Vagina (tissue), 2 donors: ENCODE measurements at places on chromosomes 6 and 20. TPM values are rescaled to one million over a fixed set of nuclear protein-coding genes. Genes with fewer than 3 reads are reported as not detected.
A peak's percentile ranks its signal among the peaks of the same experiment; 100 is the strongest.

DNA sequence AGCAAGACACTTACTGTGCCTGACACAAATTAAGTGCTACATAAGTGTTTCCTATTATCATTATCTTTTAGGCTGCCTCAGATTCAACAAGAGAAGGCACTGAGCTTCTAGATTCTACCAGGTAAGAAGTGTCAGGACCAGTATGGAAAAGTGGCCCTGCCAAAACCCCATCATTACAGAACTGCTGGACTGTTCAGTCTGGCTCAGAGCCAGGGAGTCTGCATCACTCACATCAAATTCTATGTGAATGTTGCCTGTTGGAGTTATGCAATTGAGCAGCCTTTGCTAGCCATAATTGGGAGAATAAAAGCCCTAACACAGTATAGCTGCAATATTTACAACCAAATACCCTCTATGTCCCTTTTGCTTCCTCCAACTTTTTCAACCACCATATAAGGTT is 70.9 kb downstream of the ATG5 start:
- no peak for DNase-seq

DNA sequence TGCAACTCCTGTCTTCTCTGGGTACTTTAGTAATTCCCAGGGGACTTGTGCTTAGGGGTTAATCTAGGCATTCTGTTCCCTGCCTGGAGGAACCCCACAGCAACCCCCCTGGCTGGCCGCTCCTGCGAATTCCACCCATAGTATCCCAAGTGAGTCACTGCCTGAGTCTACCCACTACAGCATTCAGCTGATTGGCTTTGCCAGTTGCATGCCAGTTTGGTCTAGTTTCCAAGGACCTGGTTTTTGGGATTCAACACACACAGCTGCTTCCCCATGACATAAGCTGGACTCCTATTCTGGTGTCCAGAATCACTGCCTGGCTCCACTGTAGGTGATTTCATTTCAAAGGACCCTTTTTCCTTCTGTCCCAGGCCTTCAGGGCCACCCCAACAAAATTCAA is 40.3 kb downstream of the PLCG1 start:
- DNase-seq: peak; percentile 84

GRCh38 chr6:11744753-11745152 is 33.9 kb downstream of the ADTRP start:
- DNase-seq: no peak

DNA sequence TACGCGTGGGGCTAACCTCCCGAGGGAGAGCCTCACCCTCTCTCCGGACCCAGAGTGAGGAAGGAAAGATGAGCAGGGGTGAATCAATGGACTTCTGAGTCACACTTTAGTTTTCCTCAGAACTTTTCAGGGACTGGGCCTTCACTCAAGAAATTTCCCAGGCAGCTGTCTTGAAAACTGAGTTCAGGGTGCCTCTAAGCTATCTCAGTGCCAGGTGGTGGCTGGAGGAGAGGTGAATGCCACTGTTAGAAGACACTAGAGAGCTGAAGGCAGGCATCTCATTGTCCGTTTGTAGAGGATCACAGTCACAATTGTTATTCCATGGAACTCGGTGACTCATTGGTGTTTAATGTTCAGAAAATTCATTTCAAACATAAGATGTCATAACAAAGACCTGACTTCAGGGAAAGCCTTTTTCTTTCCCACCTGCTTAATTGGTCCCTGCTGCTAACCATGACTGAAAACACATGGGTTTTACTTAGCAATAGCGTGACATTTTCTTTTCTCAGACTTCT is 5.3 kb upstream of the SERPINB6 start:
- DNase-seq: no peak

- DNase-seq: no peak
Observed at GRCh38 chr6:121794630-121795029, 359.2 kb downstream of the GJA1 start.

DNA sequence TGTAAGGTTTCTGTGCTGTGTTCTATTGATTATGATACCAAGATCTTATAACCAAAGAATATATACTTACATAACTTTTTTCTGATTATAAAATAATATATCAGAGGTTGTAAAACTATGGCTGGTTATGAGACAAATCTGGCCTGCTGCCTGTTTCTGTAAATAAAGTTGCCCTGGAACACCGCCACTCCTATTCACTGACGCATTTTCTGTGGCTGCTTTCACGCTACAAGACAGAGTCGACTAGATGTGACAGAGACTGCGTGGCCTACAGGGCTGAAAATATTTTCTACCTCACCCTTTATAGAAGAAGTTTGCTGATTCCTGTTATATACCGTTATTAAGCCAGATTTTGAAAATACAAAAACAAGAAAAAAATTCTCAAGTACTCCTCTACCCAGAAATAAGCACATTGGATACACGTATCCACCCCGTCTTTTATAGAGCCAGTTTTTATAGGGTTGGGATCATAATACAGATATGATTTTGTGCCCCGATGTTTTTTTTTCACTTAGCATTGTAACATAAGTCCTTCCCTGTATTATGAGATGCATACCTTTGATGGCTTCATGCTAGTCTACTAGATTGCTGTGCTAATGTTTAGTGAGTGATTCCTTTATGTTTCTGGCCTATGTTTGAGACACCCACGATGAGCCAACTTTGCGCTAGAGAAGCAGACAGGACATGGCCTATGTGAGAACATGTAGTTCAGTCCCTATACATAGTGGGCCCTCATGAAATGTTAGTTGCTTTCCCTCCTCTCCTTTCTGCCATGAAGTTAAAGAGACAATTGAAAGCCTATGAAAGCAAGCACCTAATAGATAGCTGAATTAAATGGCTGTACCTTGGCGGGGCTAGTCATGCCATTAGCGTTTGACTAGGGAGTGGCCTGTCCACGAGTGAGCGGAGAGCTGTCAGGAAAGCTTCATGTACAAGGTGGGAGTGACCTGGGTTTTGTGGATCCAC is 98.1 kb upstream of the KCNK16 start:
- no peak for DNase-seq

GRCh38 chr6:143542888-143543287 is 31.4 kb upstream of the FUCA2 start:
- no peak for DNase-seq

DNA sequence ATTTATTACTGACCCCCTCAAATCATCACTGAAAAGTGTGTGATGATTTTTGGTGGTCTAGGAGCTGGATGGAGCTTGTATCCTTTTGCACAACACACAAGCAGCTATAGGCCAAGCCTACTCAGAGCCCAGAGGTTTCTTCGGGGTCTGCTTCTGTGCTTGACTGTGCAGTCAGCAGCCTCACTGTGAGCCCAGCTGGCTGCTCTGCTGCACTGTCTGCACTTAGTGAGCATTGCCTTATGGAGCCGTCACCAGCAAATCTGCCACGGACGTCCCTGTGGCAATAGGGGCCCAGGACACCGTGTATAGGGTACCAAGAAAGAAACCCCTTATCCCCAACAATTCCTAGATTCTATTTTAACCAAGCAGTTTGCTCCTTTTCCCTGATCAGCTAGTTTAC is 38.6 kb upstream of the GMPR start:
- DNase-seq: no peak

GRCh38 chr6:159395609-159396008 is 226.4 kb downstream of the FNDC1 start:
- DNase-seq: no peak

- DNase-seq: no peak
Observed at GRCh38 chr20:46331611-46332361, 23.5 kb upstream of the CDH22 start.

GRCh38 chr6:79042088-79042798 is 35.8 kb downstream of the PHIP start:
- DNase-seq: no peak

DNA sequence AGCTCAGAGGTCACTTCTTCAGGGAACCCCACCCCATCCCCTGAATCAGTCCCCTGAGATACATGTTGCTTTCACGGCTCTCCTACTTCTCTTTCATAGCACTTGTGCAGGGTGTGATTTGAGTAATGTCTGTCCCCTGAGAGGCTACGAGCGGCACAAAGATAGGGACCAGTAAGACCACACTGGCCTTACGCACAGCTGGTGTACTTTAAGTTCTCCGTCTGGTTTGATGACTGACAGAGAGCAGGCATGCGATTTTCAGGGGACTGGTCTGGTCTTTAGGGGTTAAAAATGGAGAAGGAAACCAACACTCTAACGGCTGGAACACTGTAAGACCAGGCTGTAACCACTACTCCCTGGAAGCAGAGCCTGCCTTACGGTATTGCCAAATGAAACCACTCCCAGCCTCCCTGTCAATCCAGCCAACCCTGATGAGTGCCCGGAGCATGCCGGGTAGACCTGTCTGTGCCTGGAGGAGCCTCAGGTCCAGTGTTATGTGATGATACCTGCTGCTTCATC is 47.1 kb downstream of the ELMO2 start:
- DNase-seq: no peak

DNA sequence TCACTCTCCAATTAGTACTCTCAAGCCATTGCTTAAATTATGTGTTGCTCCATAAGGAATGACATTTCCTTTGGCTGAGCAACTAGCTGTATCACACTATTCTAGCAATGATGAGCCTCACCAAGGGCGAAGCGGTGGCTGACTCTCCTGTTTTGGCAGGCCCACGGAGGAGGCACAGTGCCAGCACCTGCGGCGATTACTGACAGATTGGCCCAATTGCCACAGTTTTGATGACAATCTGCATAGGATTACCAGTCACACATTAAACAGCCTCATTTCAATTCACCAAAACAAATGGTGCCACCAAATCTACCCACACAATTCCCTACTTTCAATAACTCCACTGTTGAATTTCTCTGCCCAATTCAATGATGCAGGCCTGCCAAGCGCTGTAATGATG is 286.9 kb downstream of the PTPRK start:
- DNase-seq: no peak

DNA sequence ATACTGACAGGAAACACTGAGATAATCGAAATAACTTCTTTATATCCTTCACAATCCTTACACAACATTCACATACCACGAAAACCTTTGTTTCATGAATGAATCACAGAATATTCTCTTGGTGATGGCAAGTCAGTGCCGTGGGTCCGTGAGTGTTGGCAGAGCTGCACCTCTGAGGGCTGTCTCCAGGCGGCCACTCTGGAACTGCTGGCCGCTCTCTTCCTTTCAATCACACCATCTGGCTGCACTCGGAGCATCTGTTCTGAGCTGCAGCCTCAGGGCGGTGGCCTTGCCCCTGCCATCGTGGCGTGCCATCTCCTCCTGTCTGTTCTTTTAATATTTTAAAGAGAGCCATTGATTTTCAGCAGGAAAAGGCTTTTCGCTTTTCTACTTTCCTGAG is 129.4 kb upstream of the AFDN start:
- DNase-seq: no peak

DNA sequence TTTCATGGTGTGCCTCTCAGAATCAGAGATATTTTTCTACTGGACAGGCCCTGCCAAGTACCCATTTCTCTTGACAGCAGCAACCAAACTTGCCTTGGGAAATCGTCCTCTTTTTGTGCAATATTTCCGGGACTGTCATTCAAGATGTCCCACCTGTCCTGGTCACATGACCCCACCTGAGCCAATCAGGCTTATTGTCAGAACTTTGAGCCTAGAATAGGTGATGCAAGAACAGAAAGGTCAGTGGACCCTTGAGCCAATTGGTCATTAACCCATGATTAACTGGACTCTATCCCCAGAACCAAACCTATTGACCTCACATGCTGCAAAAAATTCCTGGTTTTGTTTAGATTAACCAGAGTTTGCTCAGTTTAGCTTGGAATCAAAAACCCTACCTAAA is 108.3 kb upstream of the TOP1 start:
- no peak for DNase-seq

GRCh38 chr6:161444464-161444863 is 170.6 kb upstream of the AGPAT4 start:
- DNase-seq: no peak

DNA sequence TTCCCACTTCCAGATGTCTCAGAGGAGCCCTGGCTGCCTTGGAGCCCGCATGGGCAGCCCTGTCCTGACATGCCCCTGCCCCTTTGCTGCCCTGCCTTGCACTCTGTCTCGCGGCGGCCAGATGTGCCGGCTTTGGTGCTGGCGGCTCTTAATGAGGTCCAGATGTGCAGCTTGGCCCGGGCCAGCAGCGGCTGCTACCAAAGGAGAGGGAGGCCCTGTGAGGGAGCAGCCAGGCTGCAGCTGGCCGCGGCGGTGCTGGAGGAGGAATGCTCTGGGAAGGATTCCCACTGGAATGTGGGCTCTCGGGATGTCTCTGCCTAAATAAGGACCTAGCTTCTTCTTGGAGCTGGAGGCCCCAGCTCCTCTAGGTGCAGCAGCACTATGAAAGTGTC is 72.4 kb downstream of the FGD2 start:
- DNase-seq: no peak

GRCh38 chr6:37308069-37308815 is 45.5 kb upstream of the RNF8 start:
- no peak for DNase-seq

GRCh38 chr20:38804221-38804620 is 1.3 kb upstream of the PPP1R16B start:
- no peak for DNase-seq

GRCh38 chr6:151196555-151196954 is 43.2 kb upstream of the AKAP12 start:
- no peak for DNase-seq

DNA sequence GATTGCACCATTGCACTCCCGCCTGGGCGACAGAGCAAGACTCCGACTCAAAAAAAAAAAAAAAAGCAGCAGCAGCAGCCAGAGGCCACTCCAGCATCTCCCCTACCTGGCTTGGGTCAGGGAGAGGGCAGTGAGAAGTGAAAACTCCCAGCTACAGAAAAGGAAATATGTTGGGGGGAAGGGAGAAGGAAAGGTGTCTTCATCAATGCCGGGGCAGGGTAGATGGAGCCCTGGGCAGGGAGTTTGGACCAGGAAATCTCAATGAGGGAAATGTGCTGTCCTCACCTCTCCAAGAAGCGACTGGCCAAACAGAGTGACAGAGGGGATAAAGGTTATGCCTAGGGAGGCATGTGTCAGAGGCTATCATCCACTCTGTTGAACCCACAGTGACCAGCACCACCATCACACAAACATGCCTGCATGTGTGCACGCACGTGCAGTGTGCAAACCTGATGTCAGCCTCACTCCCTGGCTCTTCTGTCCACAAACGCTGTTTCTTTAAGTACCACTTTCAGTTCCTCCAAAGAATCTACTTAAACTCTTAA is 887 bp upstream of the AIF1 start:
- no peak for DNase-seq

- DNase-seq: no peak
Observed at GRCh38 chr6:167118839-167119238, 4.1 kb upstream of the CCR6 start.

The TBX18 gene
- 9.8 TPM for total RNA-seq

The KCNQ5 gene
- 3.9 TPM for total RNA-seq

The KHDC1 gene
- total RNA-seq: 0.98 TPM

The CDH22 gene
- total RNA-seq: 1.7 TPM

The MAN1A1 gene
- 71.2 TPM for total RNA-seq

The DLK2 gene
- total RNA-seq: 3.9 TPM

The EEF1A2 gene
- 9.8 TPM for total RNA-seq
